T-helper 2 cell (primary cell): ENCODE measurements at places on chromosomes 2 and 18.

GRCh38 chr2:157574165-157574564 is 54.5 kb downstream of the ACVR1C start:
- no peak for DNase-seq

GRCh38 chr2:64227603-64228125 is 83.4 kb upstream of the PELI1 start:
- no peak for DNase-seq

DNA sequence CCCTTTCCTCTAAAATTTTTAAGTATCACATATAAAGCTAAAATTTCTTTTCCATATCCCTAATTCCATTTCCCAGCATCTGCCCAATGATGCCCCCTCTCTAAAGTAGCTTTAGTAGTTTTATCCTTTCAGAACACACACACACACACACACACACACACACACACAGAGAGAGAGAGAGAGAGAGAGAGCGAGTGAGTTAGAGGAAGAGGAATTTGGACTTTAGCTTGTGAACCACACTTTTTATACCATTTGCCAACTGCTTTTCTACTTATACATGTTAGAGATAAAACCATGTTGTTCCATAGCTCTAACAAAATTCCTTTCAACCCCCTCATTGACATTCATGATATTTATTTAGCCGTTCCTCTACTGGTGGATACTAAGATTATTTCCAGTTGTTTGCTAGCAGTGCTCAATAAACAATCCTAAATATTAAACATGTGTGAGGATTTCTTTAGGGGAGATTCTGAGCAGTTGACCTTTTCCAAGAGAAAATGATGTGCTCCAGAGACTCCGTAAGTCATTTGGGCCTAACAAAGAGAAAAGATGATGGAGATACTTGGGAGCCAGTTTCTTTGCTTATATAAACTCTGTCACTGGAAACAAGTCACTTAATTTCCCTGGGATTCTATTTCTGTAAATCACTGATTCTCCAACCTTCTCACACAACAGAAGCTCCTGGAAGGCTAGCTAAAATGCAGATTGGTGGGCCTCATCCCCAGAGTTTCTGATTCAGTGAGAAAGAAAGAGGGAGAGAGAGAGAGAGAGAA is 229.7 kb upstream of the SP5 start:
- DNase-seq: no peak

DNA sequence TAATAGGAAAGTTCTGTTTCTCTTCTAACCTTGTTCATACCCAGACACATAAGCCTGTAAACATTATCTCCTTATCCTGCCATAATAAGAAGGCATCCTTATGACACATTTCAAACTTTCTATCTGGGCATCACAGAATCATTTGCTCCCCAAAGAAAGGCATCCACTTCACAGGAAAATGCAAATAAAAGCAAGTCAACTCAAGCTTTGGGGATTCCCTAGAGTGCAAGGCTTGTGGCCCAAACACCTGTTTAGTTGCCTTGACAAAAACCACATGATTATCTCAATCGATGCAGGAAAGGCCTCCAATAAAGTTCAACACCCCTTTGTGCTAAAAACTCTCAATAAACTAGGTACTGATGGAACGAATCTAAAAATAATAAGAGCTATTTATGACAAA is 195.7 kb upstream of the GALNT5 start:
- DNase-seq: no peak

DNA sequence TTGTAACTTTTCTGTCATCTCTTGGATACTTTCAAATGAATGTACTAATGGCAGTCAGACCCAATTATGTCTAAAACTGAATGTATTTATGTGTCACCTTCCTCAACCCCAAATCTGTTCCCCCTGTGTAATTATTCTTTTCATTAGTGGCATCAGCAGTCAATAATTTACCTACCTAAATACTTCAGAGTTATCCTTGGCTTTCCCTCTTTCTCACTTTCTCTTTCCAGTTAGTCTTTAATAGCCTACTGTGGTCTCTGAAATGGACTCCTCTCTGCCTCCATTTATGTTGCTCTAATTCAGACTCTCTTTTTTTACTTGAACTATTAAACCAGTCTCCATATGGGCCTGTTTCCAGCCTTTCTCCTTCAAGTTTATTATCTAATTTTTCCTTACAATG is 21.0 kb downstream of the C18orf63 start:
- no peak for DNase-seq

GRCh38 chr2:74703373-74703772 is 49.3 kb downstream of the SEMA4F start:
- DNase-seq: no peak

GRCh38 chr18:8461544-8461943 is 147.7 kb upstream of the RAB12 start:
- no peak for DNase-seq

- no peak for DNase-seq
These were observed 46.6 kb downstream of the EPB41L5 start for GRCh38 chr2:120059483-120059882.
